ENCODE measurements at places on chromosomes 4 and X.

DNA sequence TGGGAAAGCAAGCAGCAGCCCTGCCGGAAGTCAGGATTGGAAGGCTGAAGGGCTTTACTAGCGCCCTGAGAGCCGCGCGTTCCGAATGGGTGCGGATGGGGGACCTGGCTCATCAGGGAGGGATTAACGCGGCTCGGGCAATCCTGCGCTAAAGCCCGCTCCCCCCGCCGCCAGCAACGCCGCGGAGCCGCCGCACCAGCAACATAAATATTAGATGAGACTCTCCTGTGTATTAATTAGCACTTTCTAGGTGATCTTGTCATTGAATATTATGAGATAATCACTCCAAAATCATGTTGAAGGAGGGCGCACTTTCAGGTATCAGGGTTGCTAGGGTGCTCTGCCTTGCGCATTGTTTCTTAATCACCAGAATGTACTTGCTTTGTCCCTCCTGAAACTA is 357.2 kb upstream of the FAM241A start:
- peak; percentile 27 for DNase-seq

GRCh38 chr4:53321151-53321983 is 44.5 kb downstream of the SCFD2 start:
- no peak for DNase-seq

DNA sequence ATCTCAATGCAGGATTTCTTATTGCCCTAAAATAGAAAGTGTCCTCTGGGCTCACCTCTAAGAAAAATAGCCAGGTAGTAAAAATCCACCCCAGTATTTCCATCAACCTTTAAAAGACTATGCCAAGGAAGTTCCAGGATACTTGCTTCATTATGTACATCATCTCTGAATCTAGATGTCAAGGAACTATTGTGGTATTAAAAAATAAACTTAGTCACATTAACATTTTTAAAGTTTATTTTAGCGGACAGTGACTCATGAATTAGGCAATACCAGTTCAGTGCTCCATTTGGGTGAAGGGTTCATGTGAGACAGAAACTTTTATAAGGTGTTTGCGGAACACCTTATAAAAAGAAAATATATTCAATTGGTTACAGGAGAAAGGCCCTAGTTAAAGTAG is 209.2 kb downstream of the ADAM29 start:
- no peak for DNase-seq

GRCh38 chrX:68571610-68572311 is 72.9 kb downstream of the YIPF6 start:
- no peak for DNase-seq

DNA sequence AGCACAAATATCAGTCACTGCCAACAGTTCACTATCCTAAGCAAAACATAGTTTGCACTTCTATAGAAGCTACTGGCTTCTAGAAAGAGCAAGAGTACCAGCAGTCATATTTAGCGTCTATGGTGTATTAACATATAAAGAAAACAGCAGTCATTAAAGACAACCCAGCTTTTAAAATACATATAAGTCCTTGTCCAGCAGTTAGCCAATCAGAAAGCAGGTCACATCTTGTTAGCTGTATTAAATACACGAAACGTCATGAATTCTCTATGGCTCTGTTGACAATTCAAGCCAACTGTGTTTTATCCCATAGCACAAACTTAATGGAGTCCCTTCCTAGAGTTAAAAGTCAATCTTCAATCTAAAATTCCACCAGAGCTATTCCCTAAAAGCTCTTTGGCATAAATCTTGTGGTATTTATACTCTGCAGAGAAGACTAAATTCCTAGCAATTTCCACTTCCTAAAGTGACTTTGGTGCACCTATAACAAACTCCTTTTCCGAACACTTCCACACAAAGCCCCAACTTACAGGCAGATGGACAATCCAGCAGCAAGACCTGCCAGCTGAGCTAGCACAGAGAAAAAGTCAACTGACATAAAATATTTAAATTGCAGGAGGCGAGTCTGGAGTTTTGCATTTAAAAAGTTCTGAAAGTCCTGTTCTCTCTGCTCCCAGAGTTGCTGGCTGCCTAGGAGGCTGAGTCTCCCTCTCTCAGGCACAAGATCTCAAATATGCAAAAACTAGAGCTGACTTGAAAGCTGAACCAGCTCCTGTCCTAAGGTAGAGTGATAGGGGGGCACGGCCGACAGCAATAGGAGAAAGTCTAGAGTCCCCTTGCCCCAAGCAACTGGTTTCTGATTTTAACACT is 1.3 kb downstream of the LDB2 start:
- DNase-seq = no peak

- DNase-seq = no peak
These were observed 11.9 kb upstream of the ZNF157 start for GRCh38 chrX:47358387-47359065.

- no peak for DNase-seq
These were observed 124.8 kb upstream of the FAT1 start for GRCh38 chr4:186848437-186848836.

- peak; percentile 10 for DNase-seq
These were observed 4.4 kb upstream of the CXorf38 start for GRCh38 chrX:40651620-40652223.

GRCh38 chr4:167541286-167541685 is 307.0 kb upstream of the SPOCK3 start:
- DNase-seq = no peak

DNA sequence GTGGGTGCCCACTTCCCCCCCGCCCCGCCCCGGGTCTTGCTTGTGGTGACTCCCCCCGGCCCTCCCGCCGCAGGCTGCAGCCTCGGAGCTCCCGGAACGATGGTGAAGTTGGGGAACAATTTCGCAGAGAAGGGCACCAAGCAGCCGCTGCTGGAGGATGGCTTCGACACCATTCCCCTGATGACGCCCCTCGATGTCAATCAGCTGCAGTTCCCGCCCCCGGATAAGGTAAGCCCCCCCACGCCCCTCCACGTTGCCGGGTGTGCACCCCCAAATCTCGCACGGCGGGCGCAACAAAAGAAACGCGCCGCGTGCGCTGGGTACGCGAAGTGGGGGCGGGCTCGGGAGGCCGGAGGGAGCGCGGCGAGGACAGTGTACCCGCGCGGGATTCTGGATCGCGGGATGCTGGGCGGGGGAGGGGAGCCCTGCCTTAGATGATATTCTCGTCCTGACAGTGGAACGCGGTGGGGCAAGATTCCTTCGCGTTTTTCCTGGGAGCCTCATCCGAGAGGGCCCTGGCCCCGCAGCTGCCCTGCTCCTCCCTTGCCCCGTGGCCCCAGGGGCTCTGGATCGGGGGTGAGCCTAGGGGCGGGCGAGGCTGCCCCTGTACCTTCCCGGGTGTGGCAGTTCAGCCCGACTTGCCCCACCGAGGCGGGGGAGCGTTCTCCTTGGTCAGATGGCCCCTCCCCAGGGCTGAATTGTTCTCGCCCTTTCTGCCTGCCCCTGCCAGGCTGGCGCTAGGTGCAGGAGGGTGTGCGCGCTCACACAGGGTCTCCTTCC is 819 bp downstream of the NSG1 start:
- no peak for DNase-seq

GRCh38 chr4:73181231-73181630 is 77.4 kb downstream of the ANKRD17 start:
- no peak for DNase-seq

DNA sequence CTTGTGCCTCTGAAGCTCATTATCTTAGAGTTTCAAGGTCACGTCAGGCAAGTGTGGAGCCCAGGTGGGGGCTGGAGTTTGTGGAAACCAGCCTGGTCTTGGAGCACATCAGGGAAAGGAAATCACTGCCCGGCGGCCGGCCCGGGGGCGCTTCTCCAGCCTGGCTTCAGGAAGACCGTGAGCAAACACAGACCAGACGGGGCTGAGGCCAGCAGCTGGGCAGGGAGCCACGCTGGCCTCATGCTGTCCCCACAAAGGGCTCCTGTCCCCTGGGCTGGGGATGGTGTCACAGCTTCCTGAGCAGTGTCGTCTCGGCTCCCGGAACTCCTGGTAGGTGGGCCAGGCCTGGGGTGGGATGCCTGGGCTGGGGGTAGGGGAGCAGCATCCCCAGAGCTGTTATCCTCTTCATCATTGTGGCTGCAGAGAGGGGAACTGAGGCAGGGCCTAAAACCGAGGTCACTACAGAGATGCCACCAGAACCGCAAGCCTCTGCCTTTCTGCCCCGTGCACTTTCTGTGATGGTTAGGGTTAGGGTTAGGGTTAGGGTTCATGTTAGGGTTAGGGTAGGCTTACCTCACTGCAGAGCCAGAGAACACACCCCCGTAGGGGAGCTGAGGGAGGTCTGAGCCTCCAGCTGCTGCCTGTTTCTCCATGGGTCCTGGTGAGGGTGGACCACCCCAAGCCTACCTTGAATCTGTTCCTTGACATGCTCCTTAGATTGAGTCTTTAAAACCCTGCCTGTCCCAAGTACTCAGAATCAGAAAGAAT is 77.5 kb downstream of the HTRA3 start:
- DNase-seq = no peak

DNA sequence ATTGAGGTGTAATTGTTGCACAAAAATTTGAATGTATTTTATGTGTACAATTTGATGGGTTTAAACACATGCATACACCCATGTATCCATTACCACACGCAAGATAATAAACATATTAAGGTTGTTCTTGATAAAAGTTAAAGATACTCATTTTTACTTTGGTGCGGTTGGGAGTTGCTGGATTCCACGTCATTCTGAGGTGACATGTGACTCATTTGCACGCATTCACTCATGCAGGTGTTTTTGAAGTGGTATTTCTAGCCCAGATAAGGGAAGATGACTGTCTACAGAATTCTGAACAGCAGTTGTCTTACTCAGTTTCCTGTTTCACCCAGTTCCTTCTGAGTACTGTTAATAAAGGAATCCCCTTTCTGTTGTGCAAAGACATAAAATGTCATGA is 142.0 kb downstream of the RTL3 start:
- no peak for DNase-seq
